ENCODE measurements at places on chromosomes 6 and 20.

DNA sequence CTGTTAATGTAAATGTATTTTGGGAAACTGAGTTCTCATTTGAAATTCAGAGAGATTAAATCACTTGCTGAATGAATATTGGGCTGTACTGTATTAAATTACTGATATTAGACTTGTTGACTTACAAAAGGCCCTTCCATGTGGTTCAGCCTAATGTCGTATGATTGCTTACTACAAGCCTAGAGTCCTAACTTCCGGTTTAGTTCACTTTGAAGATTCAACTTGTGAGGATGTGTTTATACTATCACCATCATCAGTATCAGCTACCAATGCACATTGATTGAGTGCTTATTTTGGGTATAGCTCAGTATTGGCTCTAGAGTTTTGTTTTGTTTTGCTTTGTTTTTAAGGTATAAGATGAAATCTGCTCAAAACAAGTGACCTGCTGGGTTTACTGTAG is 48.3 kb downstream of the FAM217A start:
- no peak for DNase-seq

DNA sequence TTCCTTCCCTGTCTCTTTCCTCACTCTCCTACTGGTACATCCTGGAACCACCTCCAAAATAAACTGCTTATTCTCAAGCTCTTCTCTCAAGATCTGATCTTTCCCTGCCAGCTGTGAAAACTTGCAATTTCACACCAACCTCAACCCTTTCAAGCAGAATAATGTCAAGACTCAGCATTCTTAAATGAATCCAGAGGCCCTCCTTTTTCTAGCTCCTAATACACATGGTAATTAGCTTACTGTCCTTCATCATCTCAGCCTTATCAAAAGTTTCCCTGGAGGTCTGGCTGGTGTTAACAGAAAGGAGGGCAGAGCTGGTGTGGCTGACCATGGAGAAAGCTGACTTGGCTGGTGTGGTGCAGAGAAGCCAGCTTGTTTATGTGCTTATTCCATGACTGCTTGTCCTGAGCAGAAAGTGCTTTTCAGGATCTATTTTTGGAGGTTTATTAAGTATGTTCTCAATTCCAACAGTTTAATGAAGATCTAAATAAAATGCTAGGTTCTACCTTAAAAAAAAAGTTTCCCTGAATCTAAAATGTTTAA is 50.5 kb downstream of the CFAP61 start:
- DNase-seq = no peak

DNA sequence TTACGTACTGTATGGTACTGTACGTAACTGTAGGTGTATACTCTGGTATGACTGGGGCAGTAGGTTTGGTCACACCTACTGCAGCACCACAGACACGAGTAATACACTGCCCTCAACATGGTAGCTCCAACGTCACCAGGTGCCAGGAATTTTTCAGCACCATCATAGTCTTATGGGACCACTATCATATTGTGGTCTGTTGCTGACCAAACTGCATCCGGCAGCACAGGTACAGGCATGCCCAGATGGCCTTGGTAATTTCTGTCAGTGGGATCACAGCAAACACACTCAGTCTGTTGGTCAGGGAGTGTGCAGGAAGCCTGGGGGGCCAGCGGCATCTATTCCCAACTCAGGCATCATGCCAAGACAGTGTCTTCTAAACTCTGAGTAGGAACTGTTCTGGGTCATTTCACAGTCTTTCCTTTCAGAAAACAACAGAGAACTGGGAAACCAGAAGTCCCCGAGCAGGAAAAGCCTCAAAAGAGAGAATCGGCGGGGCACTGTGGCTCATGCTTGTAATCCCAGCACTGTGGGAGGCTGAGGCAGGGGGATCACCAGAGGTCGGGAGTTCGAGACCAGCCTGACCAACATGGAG is 5.8 kb downstream of the YTHDF1 start:
- DNase-seq = no peak

DNA sequence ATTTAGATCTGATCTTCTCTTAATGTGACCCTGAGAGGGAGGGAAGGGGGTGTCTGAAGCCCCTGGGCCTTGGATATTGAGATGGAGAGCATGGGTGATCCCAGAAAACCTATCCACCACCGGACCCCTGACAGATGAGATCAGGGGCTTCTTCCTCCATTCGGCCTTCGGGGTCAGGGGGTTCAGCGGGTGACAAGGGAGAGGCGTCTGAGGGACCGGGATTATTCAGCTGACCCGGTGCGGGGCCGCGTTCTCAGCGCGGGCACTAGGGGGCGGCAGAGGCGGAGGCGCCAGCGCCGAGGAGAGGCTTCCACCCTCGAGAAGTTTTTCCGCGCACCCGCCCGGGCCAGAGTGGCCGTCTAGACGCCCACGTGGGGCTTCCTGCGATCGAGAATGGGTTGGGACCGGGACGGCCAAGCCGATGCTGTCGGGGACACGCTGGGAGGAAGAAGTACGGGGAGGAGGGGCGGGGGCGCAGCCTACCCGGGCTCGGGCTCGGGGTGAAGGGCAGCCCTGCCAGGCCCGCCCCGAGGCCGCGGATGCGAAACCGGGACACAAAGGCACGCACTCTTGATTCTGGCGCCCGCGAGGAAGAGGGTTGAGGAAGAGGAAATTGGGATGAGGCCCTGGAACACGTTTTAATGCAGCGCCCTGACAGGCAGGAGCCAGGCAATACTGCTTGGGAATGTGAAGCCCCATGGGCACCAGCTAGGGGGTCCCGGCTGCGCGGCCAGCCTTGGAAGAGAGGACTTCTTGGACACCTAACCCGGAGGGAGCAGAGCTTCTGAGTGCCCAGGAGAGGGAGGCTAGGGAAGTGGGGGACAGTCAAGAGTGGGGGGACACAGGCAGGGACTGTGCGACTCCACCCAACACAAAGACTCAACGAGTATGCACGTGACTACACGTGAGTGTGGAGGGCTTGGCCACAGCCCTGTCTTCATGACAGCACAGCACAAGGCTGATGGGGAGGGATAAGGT is 30.6 kb downstream of the COL11A2 start:
- peak; percentile 89 for DNase-seq

DNA sequence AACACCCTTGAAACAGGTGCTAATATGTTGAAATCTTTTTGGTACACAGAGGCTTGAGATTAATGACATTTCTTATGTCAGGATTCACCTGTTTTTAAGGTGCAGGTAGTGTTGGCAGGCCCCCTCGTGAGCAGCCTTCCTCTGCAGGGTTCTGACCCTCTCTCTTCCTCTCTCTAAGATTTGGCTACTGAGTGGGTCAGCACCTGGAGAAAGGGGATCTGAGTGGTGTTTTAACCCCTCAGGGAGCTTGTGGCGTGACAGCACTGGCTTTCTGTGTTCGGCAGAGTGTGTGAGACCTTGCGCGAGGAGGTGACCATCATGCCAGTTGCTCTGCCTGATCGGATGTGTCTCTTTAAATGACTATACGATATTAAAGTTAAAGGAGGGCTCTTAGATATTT is 37.1 kb downstream of the HIVEP1 start:
- DNase-seq = no peak

DNA sequence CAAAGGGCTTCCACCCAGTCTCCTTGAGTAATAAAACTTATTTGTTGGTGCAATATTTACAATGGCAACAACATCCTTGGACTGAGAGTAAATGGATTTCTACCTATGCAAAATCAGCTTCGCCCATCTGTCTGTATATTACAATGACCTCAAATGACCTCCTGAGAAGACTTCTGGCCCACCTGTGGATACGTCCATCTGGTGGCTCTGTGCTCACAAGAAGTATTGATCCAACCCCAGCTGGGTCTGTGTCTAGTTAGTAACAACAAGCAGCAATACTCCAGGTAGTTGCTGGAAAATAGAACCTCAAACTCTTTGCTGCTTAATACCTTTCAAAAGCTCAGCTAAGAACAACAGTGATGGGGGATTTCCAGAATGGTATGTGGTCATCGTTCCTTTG is 34.7 kb upstream of the GSTA4 start:
- DNase-seq = no peak

- DNase-seq = peak; percentile 60
These were observed 4.5 kb upstream of the TREM2 start for GRCh38 chr6:41167173-41167963.

DNA sequence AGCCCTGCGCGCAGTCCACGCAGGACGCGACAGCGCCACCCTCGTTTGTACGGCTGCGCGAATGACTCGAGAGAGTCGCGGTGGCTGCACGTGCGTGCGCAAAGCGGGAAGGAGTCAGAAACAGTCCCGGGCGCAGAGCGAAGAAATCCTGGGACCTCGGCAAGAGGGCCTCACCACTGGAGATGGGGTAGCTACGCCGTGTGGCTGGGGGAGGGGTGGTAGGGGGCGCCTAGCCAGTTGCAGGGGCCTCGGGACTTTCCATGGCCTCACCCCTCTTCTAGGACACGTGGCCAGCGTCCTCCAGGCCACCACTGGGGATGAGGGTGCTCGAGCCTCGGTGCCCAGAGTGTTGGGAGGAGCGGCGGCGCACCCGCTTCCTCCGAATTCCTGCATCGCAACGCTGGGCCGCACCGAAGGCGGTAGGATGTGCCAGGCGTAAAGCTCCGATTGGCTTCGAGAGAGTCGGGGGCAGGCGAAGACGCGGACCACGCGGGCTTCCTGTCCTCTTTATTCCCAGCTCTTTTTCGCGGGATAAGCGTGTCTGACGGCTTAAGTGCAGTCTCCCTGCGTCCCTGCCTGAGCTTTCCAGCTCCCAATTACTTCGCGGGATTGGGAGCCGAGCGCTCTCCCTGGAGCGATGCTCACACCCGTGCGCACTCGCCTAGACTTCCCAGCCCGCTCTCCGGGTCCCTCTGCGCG is 38.7 kb downstream of the NCR2 start:
- DNase-seq = no peak

DNA sequence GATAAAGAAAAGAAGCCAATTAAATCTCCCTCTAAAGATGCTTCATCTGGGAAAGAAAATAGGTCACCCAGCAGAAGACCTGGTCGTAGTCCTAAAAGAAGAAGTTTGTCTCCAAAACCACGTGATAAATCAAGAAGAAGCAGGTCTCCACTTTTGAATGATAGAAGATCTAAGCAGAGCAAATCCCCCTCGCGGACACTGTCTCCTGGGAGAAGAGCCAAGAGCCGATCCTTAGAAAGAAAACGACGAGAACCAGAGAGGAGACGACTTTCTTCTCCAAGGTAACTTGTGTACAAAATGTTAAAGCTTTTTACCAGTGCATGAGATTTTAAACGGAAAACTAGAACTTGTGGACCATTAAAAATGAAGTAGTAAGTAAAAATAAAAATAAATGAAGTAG is 46.5 kb downstream of the FAM217A start:
- DNase-seq = no peak

DNA sequence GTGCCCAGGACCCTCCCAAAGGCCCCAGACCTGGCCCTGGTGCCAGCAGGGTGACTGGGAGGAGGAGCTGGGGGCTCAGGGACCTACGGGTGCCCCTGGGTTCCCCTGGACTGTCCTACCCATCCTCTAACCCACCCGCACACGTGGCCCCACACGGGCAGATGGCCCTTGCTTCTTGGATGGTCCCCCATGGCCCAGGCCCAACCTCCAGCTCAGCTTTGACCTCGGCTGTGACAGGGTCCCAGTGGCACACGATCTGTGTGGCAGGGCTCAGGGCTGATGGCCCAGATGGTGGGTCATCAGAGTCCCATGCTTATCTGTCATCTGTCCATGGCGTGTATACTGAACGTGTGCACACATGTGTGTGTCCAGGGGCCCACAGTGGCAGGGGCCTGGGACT is 4.0 kb downstream of the NTSR1 start:
- DNase-seq = no peak

DNA sequence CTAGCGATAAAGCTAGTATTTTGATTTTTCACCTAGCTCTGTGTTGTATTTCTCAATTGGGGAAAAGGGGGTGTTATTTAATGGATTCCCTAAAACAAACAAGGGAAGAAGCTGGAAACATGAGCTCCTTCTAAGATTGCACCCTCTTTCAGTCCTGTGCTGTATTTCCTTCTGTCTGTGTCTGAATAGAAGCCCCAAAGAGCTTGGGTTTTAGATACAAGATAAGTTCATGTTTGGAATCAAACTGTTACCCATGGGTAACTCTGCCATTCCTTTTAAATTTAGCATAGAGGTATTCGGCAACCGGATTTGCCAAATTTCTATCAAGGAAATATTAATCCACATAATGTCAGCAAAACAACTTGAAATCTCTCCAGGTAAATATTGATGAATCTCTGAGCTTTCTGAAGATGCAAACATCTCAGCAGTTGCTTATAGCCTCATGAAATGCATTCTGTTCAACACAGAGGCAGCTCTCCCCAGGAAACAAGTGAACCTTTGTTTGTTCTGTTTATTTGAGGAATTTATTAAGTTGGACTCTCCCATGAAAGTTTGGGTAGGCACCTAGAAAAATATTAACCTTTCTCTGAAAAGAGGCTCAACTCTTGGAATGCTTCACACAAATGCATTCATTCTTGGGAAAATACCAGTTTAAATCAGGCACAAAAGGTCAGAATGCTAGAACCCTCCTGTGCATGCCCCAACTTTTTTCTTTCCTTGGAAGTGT is 9.9 kb upstream of the SCGN start:
- no peak for DNase-seq

- DNase-seq = peak; percentile 76
These were observed 41.2 kb downstream of the SLX4IP start for GRCh38 chr20:10476319-10476724.

DNA sequence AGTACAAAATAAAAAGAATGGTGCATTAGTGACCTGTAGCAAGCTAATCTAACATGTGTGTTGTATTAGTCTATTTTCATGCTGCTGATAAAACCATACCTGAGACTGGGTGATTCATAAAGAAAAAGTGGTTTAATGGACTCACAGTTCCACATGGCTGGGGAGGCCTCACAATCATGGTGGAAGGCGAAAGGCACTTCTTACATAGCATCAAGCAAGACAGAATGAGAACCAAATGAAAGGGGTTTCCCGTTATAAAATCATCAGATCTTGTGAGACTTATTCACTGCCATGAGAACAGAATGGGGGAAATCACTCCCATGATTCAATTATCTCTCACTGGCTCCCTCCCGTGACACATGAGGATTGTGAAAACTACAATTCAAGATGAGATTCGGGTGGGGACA is 45.4 kb upstream of the AIG1 start:
- DNase-seq = no peak

DNA sequence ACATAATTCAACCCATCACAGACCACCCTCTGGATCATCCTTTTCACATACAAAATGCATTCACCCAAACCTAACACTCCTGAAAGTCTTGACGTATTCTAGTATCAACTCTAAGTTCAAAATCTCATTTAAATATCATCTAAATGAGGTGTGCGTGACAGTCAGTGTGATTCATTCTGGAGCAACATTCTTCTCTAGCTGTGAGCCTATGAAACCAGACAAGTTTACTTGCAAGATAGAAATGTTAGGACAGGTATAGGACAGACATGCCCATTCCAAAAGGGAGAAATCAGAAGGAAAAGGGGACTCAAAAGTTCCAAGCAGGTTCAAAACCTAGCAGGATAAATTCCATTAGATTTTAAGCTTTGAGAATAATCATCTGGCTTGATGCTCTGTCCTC is 329.7 kb downstream of the CD83 start:
- no peak for DNase-seq

GRCh38 chr6:92114797-92115196 is 1304.6 kb downstream of the EPHA7 start:
- no peak for DNase-seq

DNA sequence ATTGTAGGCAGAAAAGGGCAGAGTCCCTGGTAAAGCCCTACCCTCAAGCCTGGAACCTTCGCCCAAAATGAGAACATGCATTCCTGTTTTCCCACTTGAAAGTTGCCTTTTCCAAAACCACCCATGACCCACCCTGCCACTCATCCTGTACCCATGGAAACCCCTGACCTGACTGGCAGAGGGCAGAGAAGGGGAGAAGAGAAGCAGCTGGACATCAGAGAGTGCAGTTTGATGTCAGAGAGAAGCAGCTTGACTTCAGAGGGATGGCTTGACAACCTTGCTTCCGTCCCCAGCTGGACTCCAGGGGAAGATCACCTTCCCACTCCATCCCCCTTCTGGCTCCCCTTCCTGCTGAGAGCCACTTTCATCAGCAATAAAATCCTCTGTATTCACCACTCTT is 123.6 kb upstream of the SHLD1 start:
- no peak for DNase-seq
